Transverse colon (tissue), 4 donors: ENCODE measurements at places on chromosomes 13 and 19.

- DNase-seq, result no peak
These were observed 344.6 kb upstream of the HTR2A start for GRCh38 chr13:47241446-47241845.

- no peak for DNase-seq
These were observed 72.1 kb downstream of the ZNF536 start for GRCh38 chr19:30444253-30444671.

DNA sequence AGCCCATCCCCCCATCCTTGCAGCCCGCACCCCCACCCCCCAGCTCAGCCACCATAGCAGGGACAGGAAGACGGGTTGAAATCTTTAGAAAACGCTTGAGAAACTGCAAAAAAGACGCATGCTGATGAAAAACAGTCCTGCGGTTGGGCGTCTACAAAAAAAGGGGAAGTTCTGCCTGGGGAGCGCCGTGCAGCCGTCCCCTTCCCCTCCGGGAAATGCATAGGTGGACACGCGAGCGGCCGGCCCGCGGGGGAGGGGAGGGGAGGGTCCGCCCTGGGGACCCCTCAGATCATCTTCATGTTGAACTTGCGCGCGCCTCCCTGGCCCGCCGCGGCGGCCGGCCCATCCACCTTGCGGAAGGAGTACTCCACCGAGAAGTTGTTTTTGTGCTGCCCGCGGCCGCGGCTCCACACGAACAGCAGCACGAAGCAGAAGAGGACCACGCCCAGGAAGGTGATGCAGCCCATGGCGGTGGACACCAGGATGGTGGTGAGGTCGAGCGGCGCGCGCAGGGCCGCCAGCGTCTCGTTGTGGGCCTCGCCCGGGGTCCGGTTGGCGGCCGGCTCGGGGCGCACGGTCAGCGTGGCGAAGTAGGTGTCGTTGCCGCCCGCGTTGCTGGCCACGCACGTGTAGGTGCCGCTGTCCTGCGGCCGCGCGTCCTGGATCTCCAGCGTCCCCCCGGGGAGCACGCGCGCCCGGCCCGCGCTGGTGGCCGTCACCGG is 7.9 kb upstream of the PEAK3 start:
- peak; percentile 53 for DNase-seq

DNA sequence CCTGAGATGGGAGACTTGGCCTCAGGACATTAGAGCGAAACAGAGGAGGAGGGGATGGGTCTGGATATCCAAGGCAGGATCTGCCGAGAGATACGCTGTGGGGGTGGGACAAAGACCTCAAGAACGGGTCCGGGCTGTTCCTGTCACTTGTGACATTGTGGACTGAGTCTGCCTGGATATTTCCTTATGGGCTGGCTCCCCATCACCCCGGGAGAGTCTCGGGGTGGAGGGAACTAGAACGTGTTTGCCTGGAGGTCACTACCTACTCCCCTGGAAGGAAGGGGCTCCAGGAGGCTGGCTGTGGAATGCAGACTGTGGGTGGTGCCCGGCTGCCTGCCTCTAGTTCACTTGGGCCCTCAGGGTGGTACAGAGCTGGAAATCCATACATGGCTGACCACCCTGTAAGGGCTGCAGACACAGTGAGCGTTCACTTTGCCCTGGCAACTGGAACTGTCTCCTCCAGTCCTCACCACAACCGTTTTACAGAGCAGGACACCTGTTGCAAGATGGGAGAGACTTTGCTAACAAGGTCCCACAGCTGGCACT is 26.4 kb downstream of the DNM2 start:
- DNase-seq, result no peak

- DNase-seq, result no peak
These were observed 122.8 kb downstream of the MTUS2 start for GRCh38 chr13:28942906-28943305.

DNA sequence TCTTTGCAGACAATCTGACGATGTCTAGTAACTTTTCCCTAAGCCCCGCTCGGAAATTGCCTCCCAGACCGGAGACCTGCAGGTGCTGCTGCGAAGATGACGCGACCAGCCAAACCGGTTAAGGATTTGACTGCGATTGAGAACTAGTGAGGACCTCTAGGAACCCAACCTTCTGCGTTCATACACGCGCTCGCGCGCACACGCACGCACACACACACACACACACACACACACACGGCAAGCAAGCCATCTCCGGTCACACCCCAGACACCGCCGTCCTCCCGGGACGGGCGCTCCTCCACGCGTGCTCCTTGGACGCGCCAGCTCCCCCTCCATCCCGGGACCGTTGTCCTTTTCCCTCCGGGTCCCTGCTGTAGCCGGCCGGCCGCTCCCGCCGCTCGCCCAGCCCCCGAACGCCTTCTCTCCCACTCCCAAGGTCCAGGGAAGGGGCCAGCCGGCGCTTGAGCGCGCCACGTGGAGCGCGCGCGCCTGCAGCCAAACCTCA is 1.2 kb downstream of the TBC1D4 start:
- DNase-seq, result peak; percentile 77
